ENCODE measurements at places on chromosomes 5 and 9.

DNA sequence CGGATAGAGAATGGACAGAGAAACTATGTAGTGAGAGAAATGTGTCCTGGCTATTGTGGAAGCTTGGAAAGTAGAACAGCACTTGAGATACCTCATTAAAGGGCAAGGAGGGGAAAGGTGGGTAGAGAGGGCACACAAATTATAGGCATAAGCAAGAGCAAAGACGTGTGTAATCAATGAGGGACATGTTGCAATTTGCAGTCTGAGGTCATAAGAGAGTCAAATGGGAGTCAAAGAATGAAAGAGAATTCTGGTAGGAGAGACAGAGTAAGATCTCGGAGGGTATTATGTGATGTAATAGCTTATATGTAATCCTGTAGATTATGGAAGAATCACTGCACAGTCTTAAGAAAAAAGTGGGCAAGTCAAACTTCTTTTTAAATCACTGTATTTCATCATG, 312.0 kb upstream of the RGMB start:
- DNase-seq, result no peak

DNA sequence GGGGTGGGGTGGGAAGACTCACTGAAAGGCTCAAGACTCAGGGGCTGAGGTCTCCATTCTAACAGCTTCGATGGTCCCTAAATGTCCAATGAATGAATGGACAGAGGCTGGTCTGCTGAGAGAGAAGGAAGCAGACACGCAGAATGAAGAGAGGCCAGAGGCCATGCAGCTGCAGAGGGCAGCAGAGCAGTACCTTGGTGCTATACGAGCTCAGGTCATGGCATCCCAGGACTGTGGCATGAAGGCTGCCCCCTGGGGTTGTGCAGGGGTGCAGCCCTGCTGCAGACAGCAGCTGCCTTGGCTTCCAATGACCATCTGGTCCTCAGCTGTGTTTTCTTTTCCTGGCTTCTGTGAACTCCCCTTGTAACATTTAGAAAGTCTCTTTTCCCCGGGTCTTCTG, 15.2 kb upstream of the CORO2A start:
- DNase-seq, result no peak

DNA sequence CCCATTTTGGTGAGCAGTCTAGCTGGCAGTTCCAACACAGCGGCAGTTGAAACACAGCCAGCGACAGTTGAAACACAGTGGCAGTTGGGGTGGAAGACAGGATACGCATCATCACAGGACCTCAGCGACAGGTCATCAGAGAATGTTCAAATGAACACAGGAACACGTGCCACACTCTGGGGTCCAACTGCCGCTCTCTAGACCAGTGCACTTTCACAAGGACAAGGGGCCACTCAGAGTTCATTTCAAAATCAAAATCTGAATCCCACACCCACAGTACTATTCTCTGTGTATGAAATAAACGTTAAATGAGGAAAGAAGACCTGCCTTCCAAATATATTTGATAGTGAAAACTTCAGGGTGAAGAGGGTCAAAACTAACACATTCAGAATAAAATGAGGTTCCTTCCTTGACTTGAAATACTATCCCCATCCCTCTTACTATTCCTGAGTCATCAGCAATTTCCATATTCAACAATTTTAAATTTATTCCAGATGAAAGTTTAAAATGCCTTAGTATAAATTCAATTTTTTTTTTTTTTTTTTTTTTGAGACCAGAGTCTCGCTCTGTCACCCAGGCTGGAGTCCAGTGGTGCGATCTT, 53.0 kb upstream of the SIMC1 start:
- no peak for DNase-seq

- no peak for DNase-seq
These were observed 99.7 kb downstream of the ST8SIA4 start for GRCh38 chr5:100803397-100803796.

DNA sequence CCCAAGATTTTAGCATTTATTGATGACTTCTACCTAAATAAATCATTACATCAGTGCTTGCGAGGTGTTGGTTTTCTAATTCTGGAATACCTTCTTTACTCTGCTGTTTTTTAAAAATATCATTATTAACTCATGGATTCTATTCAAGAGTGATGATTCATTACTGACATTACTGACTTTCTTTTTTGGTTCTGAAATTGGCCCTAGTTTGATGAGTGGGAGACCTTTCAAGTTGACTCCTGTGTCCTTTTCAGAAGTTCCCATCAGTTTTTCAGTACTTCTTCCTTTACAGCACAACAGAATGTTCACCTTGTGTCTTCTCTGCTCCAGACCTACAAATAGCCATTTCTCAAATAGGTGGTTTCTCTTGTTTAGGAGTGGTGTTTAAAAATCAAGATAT, 114.1 kb downstream of the PCSK5 start:
- DNase-seq, result no peak

GRCh38 chr9:77876590-77876989, 155.0 kb downstream of the GNAQ start:
- no peak for DNase-seq

- DNase-seq, result no peak
These were observed 16.2 kb downstream of the GDF9 start for GRCh38 chr5:132850066-132850465.

DNA sequence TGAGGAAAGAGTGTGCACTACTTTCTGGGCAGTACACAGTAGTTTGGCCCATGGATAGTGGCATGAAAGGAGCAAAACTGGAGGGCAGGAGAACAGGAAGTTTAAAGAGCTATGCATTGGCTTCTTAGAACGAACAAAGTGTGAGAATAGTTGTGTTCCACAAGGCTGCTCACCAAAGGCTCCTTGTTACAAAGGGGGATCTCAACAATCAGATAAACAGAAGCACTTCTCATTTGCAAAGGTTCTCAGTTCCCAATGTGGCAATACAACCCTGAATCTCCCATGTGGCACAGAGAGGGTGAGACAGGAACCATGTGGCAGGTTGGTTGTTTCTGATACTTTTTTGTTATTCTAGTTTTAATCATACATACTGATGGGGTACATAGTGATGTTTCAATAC, 158.4 kb downstream of the CARTPT start:
- DNase-seq, result no peak

Measured in tibial artery (tissue), 4 donors.